T follicular helper cell (primary cell): ENCODE measurements at places on chromosomes 7 and 10.

- DNase-seq = no peak
Measured at GRCh38 chr7:53205006-53205405, 169.6 kb downstream of the POM121L12 start.

DNA sequence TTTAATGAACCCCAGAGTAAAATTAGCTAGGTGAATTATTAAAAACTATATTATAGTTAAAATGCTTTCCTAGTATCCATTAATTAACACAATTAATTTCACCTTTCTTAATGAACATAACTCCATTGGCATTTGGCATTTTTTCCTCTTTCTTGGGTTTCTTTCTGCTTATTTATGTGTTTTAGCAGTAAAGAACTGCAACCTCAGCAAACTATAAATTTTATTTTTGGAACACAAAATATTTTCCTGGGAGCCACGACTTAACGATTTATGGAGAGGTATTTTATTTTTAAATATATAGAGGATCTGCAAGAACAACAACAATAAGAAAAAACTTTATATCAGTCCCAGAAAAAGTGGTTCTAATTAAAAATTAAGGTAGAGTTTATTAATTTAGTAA is 447.4 kb upstream of the ETV1 start:
- no peak for DNase-seq

DNA sequence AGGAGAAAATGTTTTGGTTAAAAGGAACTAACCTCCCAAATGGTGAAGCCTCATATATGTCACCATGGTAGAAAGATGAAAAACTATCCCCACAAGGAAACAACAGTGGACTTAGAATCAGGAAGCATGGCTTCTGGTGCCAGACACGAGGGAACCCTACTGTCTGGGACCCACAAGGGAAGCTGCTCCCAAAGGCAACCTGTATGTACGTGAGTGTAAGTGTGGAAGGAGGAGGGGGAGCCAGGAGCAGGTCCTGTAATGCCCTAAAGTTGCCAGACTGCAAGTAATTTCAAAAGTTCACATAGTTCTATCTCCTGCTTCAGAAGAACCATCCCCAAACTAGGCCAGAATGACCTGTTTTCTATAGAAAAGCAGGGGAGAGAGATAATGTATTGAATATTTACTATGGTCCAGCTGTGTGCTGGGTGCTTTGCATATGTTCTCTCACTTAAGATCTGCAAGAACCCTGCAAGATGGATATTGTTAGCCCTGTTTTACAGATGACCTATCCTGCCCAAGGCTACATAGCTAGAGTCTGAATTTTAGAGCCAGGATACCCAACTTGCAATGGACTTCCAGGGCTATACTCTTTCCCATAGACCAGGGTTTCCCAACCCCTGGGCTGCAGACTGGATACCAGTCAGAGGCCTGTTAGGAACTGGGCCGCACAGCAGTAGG is 19.2 kb downstream of the DUSP5 start:
- DNase-seq = no peak

DNA sequence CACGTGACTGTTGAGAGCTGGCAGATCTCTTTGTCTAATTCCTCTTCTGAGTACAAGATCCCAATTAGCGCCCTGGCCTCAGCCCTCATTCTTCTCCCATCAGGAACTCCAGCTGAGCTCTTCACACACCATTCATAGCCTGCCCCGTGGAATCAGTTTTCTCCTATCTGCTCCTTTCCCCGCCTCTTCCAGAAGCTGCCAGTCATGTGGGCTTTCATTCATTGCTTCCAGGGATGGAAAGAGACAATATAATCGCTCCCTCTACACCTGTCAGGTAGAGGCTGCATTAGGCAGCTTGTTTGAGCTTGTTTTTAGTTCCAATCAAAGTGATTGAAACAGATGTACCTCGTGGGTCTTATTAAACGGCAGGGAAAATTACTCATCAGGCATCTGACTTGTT is 515.8 kb downstream of the TYW1 start:
- no peak for DNase-seq

GRCh38 chr10:69960988-69961880 is 91.4 kb upstream of the MACROH2A2 start:
- DNase-seq = no peak

DNA sequence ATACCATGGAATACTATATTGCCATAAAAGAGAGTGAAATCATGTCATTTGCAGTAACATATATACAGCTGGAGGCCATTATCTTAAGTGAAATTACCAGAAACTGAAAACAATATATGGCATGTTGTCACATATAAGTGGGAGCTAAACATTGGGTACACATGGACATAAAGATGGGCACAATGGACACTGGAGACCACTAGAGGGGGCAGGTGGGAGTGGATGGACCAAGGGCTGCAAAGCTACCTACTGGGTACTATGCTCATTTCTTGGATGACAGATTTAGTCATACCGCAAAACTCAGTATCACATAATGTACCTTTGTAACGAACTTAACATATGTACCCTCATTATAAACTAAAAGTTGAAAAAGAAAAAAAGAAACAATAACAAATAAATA is 1167.6 kb downstream of the NXPH1 start:
- no peak for DNase-seq

DNA sequence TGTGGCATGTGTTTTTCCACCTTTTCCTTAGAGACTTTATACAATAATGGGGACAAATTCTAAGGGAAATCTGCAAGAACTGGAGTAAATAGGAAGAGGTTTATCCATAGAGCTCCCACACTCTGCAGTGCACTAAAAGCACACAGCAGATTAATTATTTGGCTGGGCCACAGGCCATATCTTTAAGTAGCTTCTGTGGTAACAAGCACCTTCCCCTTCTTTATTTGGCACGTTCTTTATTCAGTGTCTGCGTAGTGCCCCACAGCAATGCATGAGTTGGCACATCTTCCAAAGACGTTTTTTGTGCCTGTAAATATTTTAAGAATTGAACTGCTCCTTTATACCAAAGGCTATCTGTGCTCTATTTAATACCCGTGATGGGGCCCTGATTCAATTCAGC is 104.9 kb upstream of the MBL2 start:
- DNase-seq = no peak
